ENCODE measurements at places on chromosomes 12 and 14. TPM values are rescaled to one million over a fixed set of nuclear protein-coding genes. Genes with fewer than 3 reads are reported as not detected.

The JAG2 gene
- total RNA-seq: 29.2 TPM

The ZNF384 gene
- total RNA-seq: 48.7 TPM

DNA sequence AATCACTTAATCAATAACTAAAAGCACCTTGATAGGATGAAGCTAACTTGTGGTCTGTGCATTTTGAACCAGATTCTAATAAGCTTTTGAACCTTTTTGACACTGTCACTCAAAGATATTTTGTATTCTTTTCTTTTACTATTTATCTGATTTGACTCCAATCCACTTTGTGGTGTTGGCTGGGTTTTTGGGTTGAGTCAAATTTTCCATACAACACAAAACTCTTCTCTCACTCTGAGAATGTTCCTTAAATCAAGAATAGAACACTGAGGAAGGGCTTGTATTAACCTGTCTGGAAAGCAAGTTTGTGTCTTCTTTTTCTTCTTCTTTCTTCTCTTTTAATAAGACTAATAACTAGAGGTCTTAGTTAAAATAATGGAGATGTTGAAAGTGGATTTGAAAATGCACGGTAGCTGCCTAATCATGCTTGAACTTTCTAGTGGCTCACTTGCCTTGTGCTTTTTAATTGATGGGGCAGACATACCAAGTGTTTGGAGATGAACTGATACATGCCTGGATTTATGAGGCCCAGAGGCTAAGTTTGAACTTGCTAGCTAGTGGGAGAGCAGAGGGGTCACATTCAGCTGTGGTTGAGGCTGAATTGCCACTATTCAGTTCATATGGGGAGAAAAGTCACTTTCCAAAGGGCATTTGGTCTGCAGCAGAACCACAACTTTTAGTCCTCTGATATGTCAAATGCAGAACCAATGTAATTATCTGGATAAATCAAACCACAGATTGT is 93.5 kb upstream of the PTHLH start:
- no peak for DNase-seq

DNA sequence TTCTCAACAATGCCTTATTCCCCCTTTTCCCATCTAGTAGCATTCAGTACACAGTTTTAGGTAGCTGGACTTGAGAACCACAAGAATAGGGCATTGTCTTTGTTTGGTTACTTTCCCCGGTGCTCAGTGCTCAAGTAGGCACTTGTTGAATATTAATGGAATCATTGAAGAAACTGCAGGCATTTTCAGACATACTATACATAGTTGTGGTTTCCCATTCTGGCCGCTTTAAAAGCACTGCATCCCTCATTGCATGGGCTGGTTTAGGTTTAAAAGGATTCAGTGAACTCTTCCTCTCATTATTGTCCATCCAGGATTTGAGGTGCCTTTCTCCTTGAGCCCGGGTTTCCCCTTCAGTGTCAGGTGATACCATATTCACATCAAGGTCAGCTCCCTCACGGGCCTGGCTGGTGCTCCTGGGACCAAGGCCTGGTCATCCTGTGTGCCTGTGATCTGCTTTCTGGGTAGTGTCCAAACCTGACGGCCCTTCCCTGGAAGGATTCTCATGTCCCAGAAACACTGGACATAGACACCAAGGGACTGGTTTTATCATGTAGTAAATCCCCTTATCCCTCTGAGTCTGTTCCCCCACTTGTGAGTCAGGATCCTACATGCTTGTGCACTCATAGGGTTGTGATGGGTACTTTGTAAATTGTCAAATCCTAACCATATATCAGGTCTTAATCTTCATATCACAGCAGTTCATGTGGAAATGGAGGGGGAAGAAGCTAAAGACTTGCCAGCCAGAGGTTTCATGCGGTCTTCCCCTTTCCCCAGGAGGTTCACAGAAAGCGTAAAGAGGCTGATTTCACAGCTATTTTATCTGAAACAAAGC is 7.4 kb downstream of the TCP11L2 start:
- no peak for DNase-seq

The STYK1 gene
- 0.53 TPM for total RNA-seq

The PLCZ1 gene
- not detected for total RNA-seq

DNA sequence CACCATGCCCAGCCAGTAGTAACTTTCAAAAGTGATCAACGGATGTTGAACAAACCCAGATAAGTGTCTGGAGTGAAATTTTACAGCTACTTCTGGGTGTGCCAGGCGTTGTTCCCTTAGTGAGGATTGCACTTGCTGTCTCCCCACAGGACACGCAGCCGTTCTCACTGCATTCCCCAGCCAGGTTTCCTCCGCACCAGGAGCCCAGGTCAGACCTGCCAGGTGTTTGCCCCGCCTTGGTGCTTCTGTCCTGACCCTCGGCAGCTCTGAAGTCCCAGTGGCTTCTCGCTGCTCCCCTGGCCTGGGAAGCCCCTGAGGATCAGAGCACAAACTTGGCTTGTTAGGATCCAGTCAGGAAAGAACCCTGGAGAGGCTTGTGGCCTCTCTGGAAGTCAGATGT is 36.2 kb downstream of the MMAB start:
- DNase-seq: no peak

- DNase-seq: no peak
Observed at GRCh38 chr12:25352083-25352918, 101.6 kb upstream of the KRAS start.

DNA sequence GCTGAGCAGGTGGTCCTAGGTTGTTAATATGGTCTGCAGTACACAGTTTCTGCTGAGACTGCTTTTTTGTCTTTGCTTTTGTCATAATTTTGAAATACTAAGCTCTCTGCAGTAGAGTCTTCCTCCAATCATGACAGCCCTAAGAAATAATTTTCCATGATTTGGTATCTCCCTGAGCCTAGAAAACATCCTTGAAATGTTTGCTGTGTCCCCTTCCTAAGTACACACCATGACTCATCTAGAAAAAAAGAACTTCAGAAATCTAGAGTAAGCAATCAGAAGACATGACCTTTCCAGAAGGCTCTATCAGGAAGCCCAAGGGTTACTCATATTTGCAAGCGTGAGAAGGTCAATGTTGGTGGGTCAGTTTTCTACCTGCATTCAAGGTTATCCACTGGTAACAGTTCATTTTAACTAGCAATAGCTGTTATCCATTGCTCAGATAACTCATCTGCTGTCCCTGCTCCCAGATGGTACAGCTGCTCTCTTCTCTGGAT is 16.4 kb downstream of the DAD1 start:
- no peak for DNase-seq

DNA sequence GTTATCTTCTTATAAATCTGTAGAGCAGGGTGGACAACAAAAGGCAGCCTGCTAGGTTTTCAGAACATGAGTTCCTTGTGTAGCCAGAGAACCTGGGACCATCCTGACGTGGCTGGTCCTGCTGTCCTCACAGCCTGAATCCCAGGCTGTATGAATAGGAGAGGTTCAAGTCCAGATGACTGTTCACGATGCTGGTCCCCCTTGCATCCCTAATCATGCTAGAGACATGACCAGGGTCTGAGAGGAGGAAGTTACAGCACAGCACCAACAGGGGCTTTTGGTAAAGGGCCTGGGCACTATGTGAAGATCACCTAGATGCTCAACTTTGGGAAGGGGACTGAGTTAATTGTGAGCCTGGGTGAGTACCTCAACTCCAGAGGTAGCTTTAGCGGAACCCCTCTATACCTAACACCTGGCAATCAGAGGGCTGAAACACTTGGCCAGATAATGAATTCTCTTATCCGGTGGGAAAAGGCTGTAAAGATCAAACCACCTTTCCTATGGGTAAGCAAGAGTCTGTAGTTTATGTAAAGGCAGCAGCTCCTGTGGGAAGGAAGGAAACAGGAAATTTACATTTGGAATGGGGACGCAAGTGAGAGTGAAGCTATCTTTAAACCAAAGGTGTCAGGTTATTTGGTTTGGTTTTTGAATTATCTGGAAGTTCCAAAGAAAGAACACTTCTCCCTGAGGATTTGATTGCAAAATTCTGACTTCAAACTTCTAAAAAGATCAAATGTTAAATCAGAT is 112.8 kb downstream of the DAD1 start:
- no peak for DNase-seq

The NANOG gene
- not detected for total RNA-seq

GRCh38 chr14:37124614-37125013 is 47.8 kb downstream of the SLC25A21 start:
- no peak for DNase-seq

DNA sequence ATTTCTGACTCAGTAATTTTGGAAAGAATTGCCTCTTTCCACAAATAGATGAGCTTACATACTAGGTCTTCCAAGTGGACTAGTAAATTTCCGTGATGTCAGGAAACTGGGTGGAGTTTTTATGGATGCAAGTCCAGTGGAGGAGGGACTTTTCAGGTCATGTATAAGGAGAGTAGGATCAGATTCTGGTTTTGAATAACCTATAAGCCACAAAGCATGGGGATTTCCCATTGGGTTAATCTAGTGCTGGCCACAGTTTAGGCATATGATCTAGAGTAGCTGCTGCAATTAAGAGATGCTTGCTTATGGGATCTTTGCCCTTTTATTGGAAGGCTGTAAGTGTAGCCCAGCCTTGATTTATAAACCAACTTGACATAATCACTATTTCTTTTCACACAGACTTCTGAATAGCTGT is 33.8 kb downstream of the STK38L start:
- DNase-seq: no peak

The CCDC198 gene
- total RNA-seq: not detected

The HNF1A gene
- total RNA-seq: 0.24 TPM

DNA sequence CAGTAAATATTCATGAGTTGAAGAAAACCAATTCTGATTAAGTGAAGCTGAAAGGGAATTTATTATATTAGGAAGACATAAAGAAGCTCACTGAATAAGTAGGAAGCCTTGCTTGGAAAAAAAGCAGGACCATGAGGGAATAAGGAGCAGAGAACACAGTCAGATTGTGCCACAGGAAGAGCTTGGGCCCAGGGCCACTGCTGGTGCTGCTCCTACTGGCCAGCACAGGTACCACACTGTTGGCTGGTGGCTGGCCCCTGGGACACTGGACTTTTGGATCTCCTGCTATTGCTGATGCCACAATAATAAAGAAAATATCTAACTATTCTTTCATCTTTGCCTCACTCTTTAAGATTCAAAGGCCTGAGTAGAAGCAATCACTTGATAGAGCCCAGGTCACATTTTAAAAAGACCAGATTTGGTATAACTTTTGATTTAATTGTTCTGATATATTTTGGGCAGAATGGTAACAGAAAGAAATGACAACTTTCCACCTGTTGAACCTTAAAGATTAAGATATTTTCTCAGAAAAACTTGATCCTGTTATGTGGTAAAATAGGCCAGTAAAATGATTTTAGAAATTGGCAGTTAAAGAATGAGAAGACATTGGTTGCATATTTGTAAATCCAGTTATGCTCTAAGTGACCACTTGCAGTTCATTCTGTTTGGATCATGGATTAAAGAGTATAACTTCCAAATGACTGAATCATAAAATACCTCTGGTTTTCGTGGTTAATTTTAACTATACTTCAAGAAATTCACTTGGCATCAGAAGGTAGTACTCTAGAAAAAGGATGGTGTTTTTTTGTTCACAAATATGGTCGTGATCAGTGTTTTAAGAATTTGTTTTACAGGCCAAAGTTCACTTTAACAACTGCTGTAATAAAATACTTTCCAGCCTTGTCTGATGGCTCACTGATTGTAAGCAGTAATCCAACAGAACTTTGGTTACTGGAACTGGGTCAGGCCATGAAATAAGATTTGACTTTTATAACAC is 68.3 kb downstream of the DERA start:
- no peak for DNase-seq

The KLRF1 gene
- 4.1 TPM for total RNA-seq

GRCh38 chr12:42590330-42590934 is 886 bp upstream of the PRICKLE1 start:
- DNase-seq: peak; percentile 50

The GABARAPL1 gene
- 108 TPM for total RNA-seq

The LRTM2 gene
- not detected for total RNA-seq

GRCh38 chr12:23349564-23349963 is 599.9 kb downstream of the SOX5 start:
- no peak for DNase-seq

- no peak for DNase-seq
Observed at GRCh38 chr12:2268471-2269286, 215.9 kb downstream of the CACNA1C start.

GRCh38 chr12:16939871-16940306 is 333.9 kb upstream of the LMO3 start:
- peak; percentile 50 for DNase-seq

DNA sequence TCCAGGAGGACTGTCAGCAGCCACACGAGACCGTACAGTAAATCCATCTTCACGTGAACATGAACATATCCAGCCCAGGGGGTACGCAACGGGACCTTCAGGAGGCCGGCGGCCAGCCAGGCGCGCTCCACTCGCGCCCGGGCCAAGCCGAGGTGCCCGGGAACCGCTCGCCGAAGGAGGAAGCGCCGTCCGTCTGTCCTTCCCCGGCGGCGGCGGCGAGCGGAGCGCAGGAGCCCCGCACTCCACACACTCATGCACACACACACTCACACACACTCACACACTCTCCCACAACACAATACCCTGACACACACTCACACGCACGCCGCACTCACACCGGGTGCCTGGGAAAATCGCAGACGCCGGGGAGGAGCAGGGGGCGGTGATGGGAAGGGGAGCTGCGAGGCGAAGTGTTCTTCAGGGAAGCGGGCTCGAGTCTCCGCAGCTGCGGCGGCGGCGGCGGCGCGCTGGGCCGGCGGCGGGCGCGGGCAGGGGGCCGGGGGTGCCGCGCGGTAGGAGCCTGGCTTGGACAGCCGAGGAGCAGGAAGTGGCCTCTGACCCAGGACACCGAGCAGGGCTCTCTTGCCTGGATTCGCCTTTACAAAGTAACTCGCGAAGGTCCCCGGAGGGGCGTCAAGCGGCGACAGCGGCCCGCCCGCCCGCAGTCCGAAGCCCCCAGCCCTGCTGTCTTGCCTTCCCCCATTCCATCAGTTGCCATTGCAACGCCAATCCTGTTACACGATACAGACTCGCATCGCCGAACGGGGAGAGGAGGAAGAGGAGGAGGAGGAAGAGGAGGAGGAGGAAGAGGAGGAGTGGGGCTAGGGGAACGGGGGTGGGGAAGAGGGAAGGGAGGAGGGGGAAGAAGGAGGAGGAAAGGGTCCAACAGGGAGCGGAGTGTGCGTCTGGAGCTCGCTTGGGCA is 601 bp downstream of the MDGA2 start:
- no peak for DNase-seq

- no peak for DNase-seq
Observed at GRCh38 chr12:53552361-53553327, 45.4 kb upstream of the NPFF start.

GRCh38 chr14:38731962-38732361 is 371.1 kb downstream of the SEC23A start:
- no peak for DNase-seq

GRCh38 chr12:121839106-121839992 is 19.3 kb downstream of the HPD start:
- peak; percentile 100 for DNase-seq

DNA sequence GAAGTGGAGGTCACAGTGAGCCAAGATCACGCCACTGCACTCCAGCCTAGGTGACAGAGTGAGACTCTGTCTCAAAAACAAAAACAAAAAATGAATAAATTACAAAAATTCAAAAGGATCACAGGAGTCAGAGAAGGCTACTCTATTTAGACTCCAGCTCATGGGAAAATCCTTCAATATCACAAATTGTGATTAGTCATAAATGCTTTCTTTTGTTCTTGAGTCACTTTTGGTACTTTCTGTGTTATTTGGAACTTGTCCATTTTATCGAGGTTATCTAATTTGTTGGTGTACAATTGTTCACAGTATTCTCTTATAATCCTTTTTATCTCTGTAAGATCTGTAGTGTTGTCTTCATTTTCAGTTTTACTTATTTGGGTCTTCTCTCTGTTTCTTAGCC is 18.9 kb downstream of the ALDH2 start:
- DNase-seq: no peak

- no peak for DNase-seq
Observed at GRCh38 chr12:57519796-57520052, 590 bp downstream of the DDIT3 start.

The SLC22A17 gene
- total RNA-seq: 10.6 TPM
